GM12878 (cell line): ENCODE measurements at places on chromosomes 4 and X.

GRCh38 chr4:30605616-30606190, 114.5 kb upstream of the PCDH7 start:
- DNase-seq = no peak
- H3K27ac ChIP-seq = no peak overlapping the region
- H3K4me3 ChIP-seq = no peak overlapping the region
- no peaks in the 10 kb centered on the region for H3K4me1 ChIP-seq
- no peaks in the 10 kb centered on the region for H3K27me3 ChIP-seq

- H3K27ac ChIP-seq = no peak overlapping the region
- no peak overlapping the region for H3K4me3 ChIP-seq
- no peaks in the 10 kb centered on the region for H3K4me1 ChIP-seq
- H3K36me3 ChIP-seq = no peaks in the 10 kb centered on the region
- H3K27me3 ChIP-seq = no peaks in the 10 kb centered on the region
These were observed 504.2 kb upstream of the IGFBP7 start for GRCh38 chr4:57614257-57614932.

GRCh38 chr4:73669410-73670183, 49.4 kb upstream of the RASSF6 start:
- H3K4me3 ChIP-seq = no peak overlapping the region
- no peaks in the 10 kb centered on the region for H3K4me1 ChIP-seq
- H3K27ac ChIP-seq = no peak overlapping the region
- no peaks in the 10 kb centered on the region for H3K27me3 ChIP-seq
- no peaks in the 10 kb centered on the region for H3K36me3 ChIP-seq

DNA sequence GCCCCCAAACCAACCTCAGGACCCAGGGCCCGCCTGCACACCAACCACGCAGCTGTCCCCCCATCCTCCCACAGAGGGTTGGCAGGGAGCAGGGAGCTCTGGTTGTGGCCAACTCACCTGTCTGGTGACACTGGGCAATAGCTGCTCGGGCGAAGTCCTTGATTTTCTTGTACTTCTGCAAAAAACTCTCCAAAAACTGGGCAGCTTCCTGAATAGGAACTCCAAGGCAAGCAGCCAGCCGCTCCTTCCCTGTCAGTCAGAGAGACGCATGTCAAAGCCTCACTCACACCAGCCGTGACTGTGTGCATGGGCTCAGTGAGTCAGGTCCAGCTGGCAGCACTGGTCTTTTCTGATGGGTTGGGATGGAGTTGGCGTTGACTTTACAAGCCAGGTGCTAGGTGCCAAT, 26.4 kb downstream of the NAT8L start:
- H3K27ac ChIP-seq = no peak overlapping the region
- DNase-seq = no peak
- no peaks in the 10 kb centered on the region for H3K4me1 ChIP-seq
- no peak overlapping the region for H3K4me3 ChIP-seq
- no peaks in the 10 kb centered on the region for H3K36me3 ChIP-seq
- no peaks in the 10 kb centered on the region; the same call in 1 of the 2 replicates for H3K27me3 ChIP-seq

DNA sequence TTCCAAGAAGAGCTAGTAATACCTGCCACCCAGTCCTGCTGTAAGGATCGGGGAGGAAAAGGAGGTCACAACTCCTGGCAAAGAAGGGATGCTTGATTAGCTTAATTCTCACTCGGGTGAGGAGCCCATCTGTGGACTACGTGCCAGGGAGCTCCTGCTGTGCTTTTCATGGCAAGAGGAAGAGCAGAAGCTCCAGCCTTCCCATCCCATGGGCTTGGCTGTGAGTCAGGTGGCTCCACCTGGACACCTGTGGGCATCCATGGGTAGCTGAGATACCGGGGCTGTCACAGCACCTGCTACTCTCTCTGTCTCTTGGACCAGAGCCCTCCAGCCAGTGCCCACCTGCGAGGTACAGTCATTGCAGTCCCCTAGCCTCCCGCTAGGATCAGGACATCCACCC, 18.0 kb downstream of the CLNK start:
- H3K27ac ChIP-seq = no peak overlapping the region
- H3K27me3 ChIP-seq = no peaks in the 10 kb centered on the region
- no peaks in the 10 kb centered on the region; the same call in 1 of the 2 replicates for H3K36me3 ChIP-seq
- no peak for DNase-seq
- no peak overlapping the region for H3K4me3 ChIP-seq

DNA sequence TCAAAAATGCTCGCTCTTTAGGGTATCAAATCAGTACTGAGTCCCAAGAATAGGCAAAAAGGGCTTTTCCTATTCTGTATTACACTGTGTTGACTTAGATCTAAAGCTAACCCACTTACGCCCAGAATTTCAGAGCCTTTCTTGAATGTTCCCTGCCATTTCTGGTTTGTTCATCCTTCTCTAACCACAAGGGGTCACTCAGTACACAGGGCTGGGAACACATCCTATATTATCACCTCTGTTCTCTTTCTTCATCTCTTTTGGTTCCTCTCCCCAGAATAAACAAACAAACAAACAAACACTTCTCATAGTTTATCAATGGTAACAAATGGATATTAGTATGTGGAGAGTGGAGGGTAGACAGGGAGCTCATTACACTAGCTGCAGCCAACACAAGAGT, 25.5 kb upstream of the MORC4 start:
- no peak overlapping the region for H3K4me3 ChIP-seq
- no peak overlapping the region for H3K27ac ChIP-seq
- H3K4me1 ChIP-seq = no peaks in the 10 kb centered on the region
- no peak for DNase-seq
- no peaks in the 10 kb centered on the region for H3K27me3 ChIP-seq
- H3K36me3 ChIP-seq = no peaks in the 10 kb centered on the region

DNA sequence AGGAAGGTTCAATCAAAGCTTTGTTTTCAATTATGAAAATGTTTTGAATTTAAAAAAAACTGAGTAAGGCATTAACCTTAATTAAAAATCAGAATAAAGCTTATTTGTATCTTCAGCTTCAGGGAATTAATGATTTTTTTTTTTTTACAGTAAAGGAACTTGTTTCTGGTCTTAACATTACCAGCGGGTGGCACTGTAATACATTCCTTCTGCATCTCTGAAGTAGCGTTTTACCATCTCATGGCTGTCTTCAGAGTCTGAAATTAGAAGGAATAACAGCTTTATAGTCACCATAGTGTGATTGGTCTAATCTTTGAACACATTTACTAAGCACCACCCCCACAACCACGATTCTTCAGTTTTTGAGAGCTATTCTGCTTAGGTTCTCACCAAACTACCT, 102.6 kb downstream of the IL1RAPL2 start:
- no peak for DNase-seq
- H3K27me3 ChIP-seq = no peaks in the 10 kb centered on the region
- H3K4me3 ChIP-seq = no peak overlapping the region
- H3K4me1 ChIP-seq = no peaks in the 10 kb centered on the region
- no peaks in the 10 kb centered on the region for H3K36me3 ChIP-seq
